Omental fat pad (tissue), 4 donors: ENCODE measurements at places on chromosomes 5 and 9.

- DNase-seq: no peak
Observed at GRCh38 chr5:17020678-17021601, 84.9 kb upstream of the MYO10 start.

- DNase-seq: no peak
Observed at GRCh38 chr5:171447226-171447625, 27.8 kb downstream of the FGF18 start.

- DNase-seq: no peak
Observed at GRCh38 chr9:134063088-134063570, 4.7 kb downstream of the BRD3 start.

DNA sequence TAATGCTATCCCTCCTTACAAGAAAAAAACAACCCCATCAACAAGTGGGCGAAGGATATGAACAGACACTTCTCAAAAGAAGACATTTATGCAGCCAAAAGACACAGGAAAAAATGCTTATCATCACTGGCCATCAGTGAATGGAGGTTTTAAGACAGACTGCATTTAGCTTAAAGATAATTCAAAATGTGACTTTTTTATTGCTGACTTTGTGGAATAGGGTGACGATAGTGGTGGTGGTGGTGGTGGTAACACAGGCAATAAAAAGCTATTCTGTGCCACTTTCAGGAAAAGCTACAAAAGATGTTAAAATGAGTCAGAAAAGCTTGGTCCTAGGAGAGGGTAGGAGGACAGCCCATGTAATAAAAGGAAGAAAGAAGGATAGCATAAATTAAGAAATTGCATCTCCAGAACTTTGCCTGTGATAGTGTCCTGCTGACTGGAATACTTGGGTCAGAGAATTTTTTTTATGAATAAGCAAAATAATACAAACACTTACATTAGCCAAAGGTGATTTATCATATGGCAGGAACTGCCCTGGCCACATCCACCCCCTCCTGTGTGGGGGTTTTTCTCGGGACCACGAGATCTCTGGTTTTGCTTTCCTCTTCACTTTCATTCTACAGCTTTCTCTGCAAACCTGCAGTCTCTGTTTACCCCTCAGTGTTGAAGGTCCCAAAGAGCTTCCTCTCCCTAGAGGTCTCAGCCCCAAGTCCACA, 186.7 kb downstream of the DRD1 start:
- DNase-seq: no peak

GRCh38 chr9:90927496-90927895, 125.9 kb downstream of the SYK start:
- DNase-seq: no peak

- no peak for DNase-seq
Observed at GRCh38 chr9:109498195-109499092, at the start of gene PTPN3. Gene PTPN3, minus strand, starts transcription at chr9:109498307. Its CDS starts 34,873 bp downstream, at chr9:109463434.

- DNase-seq: no peak
Observed at GRCh38 chr9:99135456-99135855, 30.5 kb downstream of the TGFBR1 start.

DNA sequence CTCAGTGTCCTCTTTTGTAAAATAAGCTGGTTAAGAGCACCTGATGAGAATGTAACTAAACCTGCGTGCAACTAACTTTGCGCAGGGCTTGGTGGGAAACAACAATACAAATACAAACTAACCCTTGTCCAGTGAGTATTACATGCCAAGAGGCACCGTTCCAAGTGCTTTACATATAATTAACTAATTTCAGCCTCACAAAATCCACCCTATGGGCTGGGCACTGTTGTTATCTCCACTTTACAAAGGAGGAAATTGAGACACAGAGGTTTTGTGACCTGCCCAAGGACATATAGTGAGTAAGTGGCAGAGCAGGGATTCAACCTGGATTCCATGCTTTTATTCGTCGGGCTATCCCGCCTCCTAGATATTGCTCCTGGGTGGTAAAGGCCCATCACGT, 26.2 kb upstream of the TNIP1 start:
- DNase-seq: no peak

DNA sequence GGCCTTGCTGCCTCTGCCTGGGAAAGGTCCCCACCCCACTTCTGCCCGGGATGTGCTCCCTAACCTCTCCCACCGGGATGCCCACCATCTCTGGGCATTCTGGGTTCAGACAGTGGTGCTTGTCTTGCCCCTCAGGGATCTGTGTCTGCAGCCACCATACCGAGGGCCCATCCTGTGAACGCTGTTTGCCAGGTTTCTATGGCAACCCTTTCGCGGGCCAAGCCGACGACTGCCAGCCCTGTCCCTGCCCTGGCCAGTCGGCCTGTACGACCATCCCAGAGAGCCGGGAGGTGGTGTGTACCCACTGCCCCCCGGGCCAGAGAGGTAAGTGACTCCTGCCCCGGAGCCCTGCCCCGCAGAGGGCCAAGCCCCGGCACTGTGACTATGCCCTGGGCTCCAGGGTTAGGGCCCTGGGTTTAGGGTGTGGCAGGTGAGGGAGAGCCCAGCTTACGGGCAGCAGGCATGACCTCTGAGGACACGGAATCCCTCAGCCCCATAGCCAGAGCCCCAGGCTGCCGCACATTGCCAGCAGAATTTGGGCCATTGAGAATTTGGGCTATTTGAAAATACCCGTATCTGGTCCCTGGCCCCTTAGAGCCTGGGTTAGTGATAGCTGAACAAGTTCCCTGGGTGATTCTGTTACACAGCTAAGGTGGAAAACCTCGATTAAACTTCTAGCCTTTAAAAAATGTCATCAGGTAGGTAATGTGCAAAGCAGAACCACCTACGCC, 35.3 kb upstream of the AIF1L start:
- DNase-seq: no peak

- no peak for DNase-seq
Observed at GRCh38 chr5:68027519-68027918, 188.0 kb upstream of the PIK3R1 start.

DNA sequence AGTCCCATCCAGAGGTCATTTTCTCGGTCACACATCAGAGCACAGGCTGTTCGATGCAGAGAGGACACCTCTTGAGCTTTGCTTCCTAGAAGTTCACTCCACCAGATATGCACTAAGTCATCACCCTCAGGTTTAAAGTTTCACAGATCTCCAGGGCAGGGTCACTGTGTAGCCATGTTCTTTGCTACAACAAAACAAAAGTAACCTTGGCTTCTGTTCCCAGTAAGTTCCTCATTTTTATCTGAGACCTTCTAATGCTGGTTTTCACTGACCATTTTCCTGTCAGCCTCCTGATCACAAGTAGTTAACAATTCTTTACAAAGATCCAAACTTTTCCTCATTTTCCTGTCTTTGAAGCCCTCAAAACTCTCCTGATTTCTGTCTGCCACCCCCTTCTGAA, 97.5 kb upstream of the CTSV start:
- DNase-seq: no peak

DNA sequence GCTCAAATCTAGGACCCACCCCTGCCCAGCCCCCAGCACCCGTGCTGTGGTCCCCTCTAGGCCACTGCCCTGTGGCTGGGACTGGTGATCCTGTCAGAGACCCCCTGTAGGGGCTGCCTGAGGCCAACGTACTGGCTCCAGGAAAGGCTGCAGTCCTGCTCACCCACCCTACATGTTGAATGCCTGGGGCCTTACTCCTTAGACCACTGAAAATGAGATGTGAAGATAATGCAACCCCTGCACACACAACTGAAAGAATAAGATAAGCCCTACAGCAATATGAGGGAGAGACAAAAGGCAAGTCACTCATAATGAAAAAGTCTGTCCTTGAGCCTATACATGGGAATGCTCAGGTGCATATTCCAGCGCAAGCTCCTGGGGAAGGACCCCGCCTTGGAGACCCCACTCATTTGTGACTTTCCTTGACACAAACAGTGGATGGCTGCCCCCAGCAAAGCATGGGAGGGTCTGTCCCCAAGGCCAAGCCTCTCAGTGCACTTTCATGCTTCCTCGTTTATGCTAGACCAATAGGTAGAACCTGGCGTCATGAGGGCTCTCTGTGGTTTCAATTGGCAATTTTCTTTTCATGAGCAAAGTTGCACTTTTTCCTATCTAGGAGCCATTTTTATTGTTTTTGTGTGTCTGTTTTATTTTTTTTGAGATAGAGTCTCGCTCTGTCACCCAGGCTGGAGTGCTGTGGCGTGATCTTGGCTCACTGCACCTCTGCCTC, 12.5 kb upstream of the WNK2 start:
- no peak for DNase-seq

GRCh38 chr5:161201558-161201957, 345.0 kb downstream of the GABRB2 start:
- DNase-seq: no peak

DNA sequence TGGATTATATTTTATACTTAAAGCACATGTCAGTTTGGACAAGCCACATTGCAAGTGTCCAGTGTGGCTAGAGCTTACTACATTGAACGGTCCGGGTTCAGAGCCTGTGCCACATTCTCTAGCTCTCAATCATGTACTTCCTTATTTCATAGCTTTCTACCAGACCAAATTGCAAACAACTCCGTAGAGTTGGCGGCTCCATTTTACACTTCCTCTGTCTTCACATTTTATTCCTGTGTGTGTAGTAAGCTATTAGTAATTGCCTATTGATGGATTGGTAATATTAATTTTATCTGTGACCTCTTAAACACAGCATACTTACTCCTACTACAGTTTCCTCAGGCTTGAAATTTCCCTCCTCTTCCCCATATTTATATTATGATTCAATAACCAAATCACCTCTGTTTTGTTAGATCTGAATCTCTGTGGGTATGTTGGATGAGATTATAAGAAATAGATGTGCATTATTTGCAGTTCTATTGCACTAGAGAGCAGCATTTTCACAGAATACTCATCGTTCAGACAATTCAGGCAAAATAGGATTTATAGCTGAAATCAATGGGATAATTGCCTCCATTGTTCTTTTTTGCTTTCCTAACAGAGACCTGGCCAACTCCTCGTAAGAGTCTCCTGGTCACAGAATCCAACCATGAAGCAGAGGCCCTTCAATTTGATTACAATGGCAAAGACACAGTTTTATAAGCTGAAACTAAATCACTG, 29.0 kb upstream of the C9orf72 start:
- no peak for DNase-seq

DNA sequence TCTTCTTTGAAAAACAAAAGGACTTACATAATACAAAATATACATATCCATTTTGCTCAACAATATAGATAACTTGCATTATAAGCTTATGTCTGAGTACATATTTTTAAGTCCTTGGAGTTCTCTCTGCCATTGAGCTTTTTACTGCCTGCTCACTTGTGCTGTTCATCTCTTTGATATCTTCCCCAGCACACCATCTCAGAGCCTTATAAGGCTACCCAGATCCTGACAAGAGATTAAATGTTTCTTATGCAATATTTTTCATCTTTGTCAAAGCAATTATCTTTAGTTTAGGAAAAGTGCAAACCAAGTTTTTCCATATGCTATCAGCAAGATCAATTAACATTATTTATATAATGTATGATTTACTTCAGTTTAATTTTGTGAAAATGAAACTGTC, 60.7 kb upstream of the ITGA1 start:
- DNase-seq: no peak

- no peak for DNase-seq
Observed at GRCh38 chr9:124450931-124451661, 845 bp downstream of the ADGRD2 start.

- no peak for DNase-seq
Observed at GRCh38 chr9:121577166-121577565, 74.3 kb upstream of the DAB2IP start.

- no peak for DNase-seq
Observed at GRCh38 chr5:53327811-53328334, 152.6 kb upstream of the FST start.

DNA sequence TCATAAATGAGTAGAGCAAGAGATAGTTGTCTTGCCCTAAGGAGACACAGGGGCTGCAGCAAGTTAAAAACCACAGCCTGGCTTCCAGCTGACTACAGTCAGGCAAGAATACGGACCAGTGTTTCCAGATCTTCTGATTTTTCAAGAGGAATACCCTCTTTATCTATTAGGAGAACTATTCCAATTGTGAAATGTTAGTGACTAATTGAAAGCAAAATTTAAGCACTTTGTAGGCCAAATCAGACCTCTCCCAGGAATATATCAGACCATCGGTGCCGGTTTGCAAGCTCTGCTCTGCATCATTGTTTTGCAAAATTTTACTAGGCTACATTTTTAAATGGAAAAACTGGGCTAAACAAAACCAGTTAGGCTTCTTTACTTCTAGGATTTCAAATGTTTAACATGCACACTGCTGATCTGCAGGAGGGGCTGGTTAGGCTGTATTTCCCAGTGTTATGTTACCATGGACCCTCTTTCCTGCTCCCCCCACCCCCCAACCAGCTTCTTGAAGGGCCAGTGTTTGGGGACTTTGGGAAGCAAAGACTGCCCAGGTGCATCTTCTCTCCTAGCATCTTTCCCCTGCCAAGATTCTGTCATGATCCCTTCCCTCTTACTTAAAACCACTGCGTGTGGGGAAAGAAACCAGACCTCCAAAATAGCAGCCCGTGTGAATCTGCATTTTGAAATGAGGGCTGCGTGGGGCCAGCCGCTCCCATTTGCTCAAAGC, 1.1 kb upstream of the ARSI start:
- DNase-seq: no peak

GRCh38 chr9:109717342-109717741, 62.7 kb upstream of the PALM2AKAP2 start:
- DNase-seq: no peak

DNA sequence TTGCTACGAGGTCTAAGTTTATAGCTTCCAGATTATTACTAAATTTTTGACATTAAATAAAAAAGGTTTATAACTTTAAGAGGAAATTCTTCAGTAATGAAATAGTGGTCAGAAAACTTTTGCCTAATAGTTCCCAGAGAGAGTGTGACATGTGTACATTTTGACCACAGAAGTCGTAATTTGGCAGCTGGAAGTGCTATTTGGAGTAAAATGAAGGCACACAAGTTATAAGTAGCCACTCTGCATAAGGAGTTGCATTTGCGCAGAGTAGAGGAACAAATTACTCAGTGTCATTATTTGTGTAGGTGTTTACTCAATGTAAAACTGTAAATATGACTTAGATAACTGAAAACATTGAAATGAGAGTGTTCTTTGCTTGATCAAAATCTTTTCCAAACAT, 408.4 kb downstream of the CCDC171 start:
- DNase-seq: no peak

- no peak for DNase-seq
Observed at GRCh38 chr9:96460470-96460869, 10.5 kb downstream of the HABP4 start.

- no peak for DNase-seq
Observed at GRCh38 chr5:128011339-128011738, 72.2 kb upstream of the SLC12A2 start.

GRCh38 chr5:172933238-172933637, 26.0 kb upstream of the RPL26L1 start:
- DNase-seq: no peak
